NCI-H1930 (cell line): ENCODE measurements at places on chromosomes 6 and 20.
A peak's percentile ranks its signal among the peaks of the same experiment; 100 is the strongest.

DNA sequence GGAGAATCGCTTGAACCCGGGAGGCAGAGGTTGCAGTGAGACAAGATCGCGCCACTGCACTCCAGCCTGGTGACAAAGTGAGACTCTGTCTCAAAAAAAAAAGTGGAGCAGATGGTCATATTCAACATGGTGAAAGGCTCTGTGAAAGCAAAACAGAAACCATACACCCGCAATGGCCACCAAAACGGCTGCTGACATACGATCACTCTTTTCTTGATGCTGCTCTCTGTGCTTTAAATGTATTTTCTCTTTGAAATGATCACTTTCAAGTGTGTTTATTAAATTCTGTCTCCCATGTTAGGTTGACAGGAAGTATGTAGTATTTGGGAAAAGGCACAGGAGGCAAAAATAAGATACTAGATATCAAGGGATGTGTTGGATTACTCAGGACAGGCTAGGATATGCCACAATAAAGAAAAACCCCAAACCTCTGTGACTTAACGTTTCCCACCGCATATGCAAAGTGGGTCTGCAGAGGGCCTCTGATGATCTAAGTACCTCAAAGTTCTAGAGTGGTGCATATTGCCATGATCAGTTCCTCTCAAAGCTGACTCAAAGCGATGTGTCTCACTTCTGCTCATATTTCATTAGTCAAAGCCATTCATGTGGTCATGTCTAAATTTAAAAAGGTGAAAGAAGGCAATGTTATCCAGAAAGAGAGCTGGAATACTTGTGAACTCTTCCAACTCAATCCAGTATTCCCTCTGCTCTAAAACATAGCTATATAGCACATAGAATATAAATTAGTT, 155.1 kb upstream of the SOX4 start:
- DNase-seq, result no peak

DNA sequence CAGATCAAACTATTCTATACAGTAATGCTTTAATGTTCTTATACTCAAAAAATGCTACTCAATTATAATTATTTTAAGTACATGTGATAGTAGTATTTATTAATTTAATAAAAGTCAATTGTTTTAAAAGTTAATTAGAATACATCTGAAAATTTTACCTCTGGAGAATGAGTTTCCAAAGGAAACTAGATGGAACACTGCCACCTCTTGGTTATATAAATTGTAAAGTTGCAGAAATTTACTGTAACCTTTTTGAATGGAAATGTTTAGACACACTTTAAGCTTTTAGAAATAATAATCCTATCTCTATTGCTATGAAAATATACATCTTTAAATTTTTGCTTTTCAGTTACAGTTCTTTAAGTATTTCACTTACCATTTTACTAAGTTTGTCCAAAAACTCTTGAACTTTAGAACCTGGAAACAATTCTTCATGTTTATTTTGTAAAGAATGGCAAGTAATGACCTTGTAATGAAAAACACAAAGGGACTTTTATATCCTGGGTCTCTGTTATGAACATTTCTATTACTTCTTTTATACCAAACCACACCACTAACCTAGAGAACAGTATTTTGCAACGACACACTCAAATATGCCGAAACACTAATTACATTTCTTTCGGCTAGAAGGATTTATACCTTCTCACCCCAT, 10.9 kb upstream of the BMP5 start:
- DNase-seq, result no peak

GRCh38 chr20:17061715-17062114, 165.1 kb upstream of the PCSK2 start:
- no peak for DNase-seq

GRCh38 chr6:129032602-129033001, 149.7 kb downstream of the LAMA2 start:
- DNase-seq, result no peak

GRCh38 chr6:170058878-170059485, 231.9 kb downstream of the DLL1 start:
- no peak for DNase-seq

- no peak for DNase-seq
Observed at GRCh38 chr20:53800883-53801604, 207.4 kb upstream of the ZNF217 start.

GRCh38 chr6:149925253-149925973, 2.5 kb upstream of the RAET1G start:
- DNase-seq, result no peak

DNA sequence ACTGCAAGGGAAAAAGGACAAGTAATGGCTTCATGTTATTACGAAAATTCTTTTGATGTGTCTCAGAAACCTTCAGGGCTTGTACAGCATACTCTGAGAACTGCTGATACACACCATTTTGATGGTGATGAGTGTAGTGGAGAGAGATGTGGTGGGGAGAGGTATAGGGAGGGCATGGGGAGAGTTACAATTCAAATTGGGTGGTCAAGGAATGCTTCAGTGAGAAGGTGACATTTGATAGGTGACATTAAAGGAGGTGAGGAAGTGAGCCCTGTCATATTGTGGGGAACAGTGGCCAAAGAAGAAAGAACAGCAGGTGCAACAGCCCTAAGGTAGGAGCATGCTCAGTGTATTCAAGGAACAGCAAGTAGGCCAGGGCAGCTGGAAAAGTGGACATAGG, 318.9 kb downstream of the CLIC5 start:
- no peak for DNase-seq

GRCh38 chr6:91926827-91927226, 1340.0 kb upstream of the MAP3K7 start:
- no peak for DNase-seq

DNA sequence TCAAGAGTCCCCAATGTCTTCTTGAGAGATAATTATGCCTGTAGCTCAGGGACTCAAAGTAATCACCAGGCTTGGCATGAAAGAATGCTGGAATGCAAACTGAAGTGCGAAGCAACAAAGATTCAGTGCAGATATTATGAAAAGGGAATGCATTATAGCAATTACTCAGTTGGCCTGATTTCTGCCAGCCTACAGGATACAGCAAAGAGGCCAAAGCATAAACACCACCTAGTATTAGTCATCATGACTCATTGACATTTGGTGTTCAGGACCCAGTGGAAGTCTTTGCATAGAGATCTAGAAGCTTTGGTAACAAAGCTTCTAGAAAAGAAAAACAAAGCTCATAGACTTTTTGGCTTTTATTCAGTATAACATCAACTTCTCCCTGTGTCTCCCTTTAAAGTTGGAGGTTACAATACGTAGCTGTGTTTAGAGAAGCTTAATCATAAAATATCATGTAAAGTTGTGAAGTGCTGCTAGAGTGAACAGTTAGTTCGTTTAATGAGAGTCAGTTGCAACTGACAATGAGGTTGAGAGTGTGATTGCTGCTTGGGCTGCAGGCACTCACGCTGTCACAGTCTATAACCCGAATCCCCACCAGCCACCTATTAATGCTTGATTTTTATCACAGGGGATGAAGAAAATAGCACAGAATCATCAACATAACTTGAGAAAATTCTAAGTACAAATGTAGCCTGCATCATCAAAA, 932.7 kb downstream of the TFAP2A start:
- DNase-seq, result no peak

GRCh38 chr6:133749427-133749826, 139.5 kb upstream of the TCF21 start:
- DNase-seq, result no peak

DNA sequence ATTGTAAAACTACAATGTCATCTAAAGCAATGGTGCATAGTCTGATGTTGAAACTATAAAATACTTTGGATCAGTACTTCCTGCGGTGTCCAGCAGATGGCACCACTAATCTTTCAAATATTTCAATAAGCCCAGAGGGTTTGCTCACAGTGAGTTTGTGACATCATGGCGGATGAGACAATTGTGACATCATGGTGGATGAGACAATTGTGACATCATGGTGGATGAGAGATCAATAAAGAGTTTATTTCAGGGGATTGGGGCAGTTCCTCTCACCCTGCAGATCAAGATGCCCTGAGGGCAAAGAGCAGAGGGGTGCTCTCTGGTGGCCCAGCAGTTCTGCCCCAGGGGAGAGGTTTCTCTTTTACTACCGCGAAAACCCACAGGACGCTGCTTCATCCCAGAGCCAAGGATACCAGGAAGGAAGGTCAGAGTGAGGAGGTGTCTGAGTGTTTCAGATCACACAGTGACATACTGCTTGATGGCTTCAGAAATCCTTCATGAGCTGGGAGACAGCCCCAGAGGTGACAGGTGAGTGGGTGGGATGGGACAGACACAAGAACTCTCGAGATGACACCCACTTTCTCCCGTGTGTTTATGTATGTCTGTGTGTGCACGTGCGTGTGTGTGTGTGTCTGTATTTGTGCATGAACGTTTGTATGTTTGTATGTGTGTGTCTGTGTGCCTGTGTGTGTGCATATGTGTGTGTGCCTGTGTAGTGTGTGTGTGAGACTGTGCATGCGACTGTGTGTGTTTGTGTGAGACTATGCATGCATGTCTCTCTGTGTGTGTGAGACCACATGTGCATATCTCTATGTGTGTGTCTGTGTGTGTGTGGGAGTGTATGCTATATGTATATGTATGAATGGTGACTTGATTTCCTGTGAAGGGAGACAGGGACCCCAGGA, 7.3 kb upstream of the ULBP2 start:
- peak; percentile 43 for DNase-seq

- DNase-seq, result no peak
Observed at GRCh38 chr20:44279228-44279627, 31.8 kb downstream of the FITM2 start.

- DNase-seq, result no peak
Observed at GRCh38 chr20:14775778-14776177, 438.4 kb upstream of the FLRT3 start.

DNA sequence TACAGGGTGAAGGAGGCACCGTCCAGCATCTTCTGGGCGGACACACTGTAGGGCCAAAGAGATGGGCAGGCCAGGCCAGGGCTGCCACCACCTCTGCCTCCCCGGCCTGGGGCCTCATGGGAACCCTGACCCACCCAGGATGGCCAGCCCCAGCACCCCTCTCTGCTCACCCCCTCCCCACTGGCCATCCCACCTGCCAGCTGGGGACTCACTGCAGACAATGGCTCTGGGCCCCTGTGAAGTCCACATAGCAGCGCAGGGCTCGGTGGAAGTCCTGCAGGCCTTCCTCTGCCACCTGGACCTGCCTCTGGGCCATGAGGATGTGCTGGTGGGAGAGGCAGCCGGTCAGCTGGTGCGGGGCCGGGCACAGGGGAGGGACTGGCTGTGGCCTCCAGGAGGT, 3.6 kb upstream of the C20orf144 start:
- no peak for DNase-seq

DNA sequence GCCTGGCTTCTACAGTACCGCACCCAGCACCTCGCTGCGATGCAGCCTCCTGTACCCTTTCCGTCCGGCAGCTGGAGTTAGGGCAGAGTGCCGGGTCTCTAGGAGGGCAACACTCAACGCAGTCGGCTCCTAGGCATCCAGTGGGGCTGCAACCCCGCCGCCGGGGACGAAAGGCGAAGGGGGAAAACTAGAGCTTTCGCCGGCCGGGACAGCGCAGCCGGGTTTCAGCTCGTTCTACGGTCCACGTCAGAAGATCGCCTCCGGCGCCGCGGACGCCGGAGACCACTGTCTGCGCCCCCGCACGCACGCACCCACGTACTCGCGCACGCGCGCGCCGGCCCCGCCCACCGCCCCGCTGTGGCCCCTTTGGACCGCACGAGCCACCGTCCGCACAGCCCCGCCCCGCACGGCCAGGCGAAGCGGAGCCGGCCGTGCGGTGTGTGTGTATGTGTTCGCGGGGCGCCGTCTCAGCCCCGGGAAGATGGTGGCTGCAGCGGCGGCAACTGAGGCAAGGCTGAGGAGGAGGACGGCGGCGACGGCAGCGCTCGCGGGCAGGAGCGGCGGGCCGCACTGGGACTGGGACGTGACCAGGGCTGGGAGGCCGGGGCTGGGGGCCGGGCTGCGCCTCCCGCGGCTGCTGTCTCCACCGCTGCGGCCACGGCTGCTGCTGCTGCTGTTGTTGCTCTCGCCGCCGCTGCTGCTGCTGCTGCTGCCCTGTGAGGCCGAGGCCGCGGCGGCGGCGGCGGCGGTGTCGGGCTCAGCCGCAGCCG, at the start of gene ATRN:
ATRN (plus strand) TSS at position 392 of the 770 bp plus-strand sequence; CDS start at position 482, 90 bp downstream.
- peak; percentile 91 for DNase-seq

DNA sequence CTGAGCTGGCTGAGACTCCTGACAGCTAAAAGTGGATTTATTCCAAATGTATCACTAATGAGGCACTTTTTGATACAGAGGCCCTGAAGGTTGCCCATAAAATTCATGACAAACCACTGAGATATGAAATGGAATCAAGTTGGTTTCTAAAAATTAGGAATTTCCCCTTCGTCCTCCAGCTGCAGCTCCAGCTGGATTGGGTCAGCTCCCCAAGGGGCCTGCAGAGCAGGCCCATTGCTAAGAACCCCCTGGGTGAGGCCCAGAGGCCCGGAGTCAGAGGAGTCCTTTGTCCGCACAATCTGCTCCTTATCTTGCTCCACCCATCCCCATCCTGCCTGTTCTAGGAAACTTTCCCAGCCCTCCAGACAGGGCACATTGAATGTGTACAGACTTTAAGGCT, 163.5 kb upstream of the TOP1 start:
- DNase-seq, result no peak

- no peak for DNase-seq
Observed at GRCh38 chr6:52588710-52589091, 11.8 kb upstream of the TRAM2 start.

- no peak for DNase-seq
Observed at GRCh38 chr6:145830612-145831011, 16.0 kb upstream of the FBXO30 start.

DNA sequence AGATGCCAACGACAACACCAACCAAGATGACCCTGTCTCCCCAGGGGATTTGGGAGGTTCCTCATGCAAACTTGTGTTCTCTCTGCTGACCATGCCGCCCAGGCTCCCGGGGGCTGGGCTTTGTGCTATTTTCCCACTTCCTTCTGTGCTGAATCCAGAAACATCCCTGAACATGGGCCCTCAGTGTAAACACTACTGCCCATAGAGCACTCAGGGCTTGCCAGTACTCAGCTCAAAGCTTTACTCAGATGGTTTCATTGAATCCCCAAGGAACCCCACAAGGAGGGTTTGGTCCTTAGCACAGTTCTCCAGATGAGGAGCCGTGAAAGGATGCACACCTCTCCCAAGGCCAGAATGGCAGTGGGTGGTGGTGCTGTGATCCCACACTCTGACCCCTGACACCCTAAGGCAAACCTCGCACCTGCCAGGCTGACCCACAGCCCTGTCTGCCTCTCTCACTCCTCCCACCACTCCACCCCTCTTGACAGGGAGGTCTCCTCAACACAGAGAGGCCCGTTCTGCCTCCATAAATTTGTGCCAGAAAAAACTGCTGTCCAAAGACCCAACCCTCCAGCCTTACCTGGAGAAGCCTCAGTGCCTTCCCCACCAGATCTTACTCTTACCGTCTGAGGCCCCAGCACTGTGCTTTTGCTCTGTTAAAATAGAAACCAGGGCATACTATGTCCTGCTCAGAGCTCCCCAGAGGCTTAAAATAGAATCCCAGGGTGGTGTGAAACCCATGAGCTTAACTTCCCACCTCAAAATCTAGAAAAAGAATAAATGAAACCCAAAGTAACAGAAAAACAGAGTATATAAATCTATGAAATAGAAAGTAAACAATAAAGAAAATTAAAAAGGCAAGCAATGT, 283.0 kb upstream of the CDH4 start:
- no peak for DNase-seq
